ENCODE measurements at places on chromosomes 5 and 9. TPM values are rescaled to one million over a fixed set of nuclear protein-coding genes. Genes with fewer than 3 reads are reported as not detected.
A peak's percentile ranks its signal among the peaks of the same experiment; 100 is the strongest.

The SAXO1 gene
- 0.11 TPM for total RNA-seq

The SPATA31A5 gene
- total RNA-seq: not detected

The SPAAR gene
- not detected for total RNA-seq

The IFNA13 gene
- not detected for total RNA-seq

The NDUFA8 gene
- total RNA-seq: 50.4 TPM

The C7 gene
- not detected for total RNA-seq

The SOX30 gene
- 0.44 TPM for total RNA-seq

- peaks cover 12% of the 10 kb centered on the region for H3K36me3 ChIP-seq
- H3K27me3 ChIP-seq: no peaks in the 10 kb centered on the region
These were observed 206.2 kb downstream of the NR3C1 start for GRCh38 chr5:143197260-143197656.

GRCh38 chr5:159605585-159605984 lies 275.3 kb upstream of the IL12B start:
- no peak overlapping the region for H3K27ac ChIP-seq
- H3K4me3 ChIP-seq: no peak overlapping the region
- DNase-seq: no peak
- peaks cover 19% of the 10 kb centered on the region for H3K4me1 ChIP-seq
- H3K27me3 ChIP-seq: no peaks in the 10 kb centered on the region
- H3K36me3 ChIP-seq: no peaks in the 10 kb centered on the region

GRCh38 chr5:138641547-138642298 lies 66.5 kb upstream of the HSPA9 start:
- H3K36me3 ChIP-seq: no peaks in the 10 kb centered on the region
- peaks cover 2% of the 10 kb centered on the region for H3K4me1 ChIP-seq
- no peak overlapping the region for H3K27ac ChIP-seq
- peaks cover 63% of the 10 kb centered on the region for H3K27me3 ChIP-seq
- H3K4me3 ChIP-seq: no peak overlapping the region
- DNase-seq: peak; percentile 92

- no peak overlapping the region for H3K27ac ChIP-seq
- H3K4me3 ChIP-seq: no peak overlapping the region
- H3K4me1 ChIP-seq: peaks cover 5% of the 10 kb centered on the region
- no peaks in the 10 kb centered on the region for H3K27me3 ChIP-seq
These were observed 22.4 kb downstream of the LYRM7 start for GRCh38 chr5:131193106-131193505.

DNA sequence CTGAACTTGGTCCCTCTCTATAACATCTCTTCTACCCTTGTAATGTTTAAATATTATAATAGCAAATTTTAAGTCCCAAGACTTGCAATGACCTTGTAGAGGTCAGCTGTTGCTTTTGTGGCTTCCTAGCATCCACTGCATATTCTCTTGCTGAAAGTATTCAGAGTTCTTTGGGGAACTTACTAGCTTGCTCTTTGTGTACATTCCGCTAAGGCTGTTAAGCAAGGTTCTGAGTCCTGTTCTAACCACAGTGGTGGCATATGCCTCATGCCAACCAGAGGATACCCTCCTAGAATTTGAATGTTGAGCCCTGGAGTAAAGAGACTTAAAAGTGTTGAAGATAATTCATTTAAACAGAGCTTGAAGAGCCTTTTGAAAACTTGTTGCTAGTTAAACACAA lies 570.9 kb downstream of the TLE1 start:
- no peak overlapping the region for H3K4me3 ChIP-seq
- H3K27me3 ChIP-seq: peaks cover 8% of the 10 kb centered on the region
- H3K4me1 ChIP-seq: peaks cover 5% of the 10 kb centered on the region
- H3K27ac ChIP-seq: no peak overlapping the region

- H3K36me3 ChIP-seq: no peaks in the 10 kb centered on the region
- no peak overlapping the region for H3K27ac ChIP-seq
- no peaks in the 10 kb centered on the region for H3K4me1 ChIP-seq
- H3K27me3 ChIP-seq: no peaks in the 10 kb centered on the region
- DNase-seq: no peak
These were observed 95.3 kb upstream of the SLC27A6 start for GRCh38 chr5:128869970-128870369.

- no peaks in the 10 kb centered on the region for H3K27me3 ChIP-seq
- no peaks in the 10 kb centered on the region for H3K36me3 ChIP-seq
- no peak for DNase-seq
- H3K4me1 ChIP-seq: no peaks in the 10 kb centered on the region
These were observed 22.5 kb upstream of the SCGB3A1 start for GRCh38 chr5:180613814-180614188.

DNA sequence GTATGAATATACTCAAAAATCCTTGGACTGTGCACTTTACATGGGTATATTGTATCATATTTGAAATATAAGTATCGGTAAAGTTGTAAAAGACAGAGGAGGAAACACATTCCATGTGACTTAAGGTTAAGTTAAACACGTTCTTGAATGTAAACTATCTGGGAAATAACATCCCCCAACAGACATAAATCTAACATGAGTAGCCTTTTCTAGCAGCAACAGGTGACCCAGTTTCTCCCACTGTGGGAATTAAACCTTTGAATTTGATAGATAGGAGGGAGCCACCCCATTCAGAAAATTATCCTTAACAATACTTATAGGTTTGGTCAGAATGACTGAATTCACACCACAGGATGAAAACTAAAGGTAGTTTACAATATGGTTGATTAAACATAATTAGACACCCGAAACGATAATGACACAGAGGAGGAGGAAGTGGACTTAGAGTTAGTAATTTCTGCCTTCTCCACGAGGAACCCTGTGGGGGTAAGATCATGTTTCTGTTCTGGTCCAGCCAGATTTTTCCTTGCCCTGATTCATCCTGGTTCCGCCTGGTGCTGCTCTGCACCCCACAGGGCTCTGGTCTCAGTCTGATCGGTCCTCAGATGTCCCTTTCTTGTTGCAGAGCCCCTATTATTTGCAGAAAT lies 84.6 kb upstream of the DNAH5 start:
- no peak overlapping the region for H3K4me3 ChIP-seq
- no peak overlapping the region for H3K27ac ChIP-seq
- no peaks in the 10 kb centered on the region for H3K36me3 ChIP-seq
- H3K27me3 ChIP-seq: peaks cover 10% of the 10 kb centered on the region

DNA sequence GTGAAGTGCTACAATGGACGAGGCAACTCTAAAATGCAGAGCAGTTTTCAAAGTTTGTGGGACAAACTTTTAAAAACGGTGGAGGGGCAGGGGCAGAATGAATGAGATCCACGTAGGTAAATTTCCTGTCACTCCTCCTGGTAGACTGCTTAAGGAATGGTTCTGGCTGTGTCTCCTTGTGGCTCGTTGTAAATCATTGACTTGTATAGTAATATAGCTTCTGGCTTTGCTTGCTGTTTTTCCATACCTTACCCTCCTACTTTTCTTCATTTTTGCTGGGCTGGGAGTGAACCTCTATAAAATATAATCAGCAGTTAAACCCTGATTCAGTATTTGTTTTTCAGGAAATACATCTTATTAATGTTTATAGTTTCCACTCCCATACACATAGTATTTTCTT lies 235.7 kb downstream of the TUSC1 start:
- no peak for DNase-seq

DNA sequence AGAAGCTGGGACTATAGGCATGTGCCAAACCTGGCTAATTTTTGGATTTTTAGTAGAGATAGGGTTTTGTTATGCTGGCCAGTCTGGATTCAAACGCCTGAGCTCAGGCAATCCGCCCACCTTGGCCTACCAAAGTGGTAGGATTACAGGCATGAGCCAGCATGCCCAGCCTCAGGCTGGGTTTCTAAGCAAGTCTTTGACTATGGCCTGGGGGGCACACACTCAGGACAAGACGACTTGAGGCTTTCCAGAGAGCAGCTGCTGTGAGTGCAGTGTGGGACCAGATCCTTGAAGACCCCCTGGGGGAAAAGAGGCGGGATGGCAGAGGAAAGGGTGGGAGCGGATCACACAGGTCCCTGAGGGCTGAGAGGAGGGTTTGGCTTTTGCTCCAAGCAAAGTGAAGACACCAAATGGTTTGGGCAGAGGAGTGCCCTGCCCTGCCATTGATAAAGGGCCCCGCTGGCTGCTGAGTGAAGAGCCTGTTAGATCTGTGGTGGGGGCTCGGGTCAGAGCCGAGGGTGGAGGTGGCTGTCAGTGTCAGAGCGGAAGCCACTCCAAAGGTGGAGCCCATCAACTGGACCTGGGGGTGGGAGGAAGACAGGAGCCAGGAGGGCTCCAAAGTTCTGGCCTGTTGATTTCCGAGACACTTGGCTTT lies 46.8 kb upstream of the FUBP3 start:
- H3K36me3 ChIP-seq: no peaks in the 10 kb centered on the region
- H3K4me1 ChIP-seq: peaks cover 6% of the 10 kb centered on the region
- DNase-seq: no peak
- H3K27ac ChIP-seq: no peak overlapping the region

GRCh38 chr9:75139201-75139600 lies 50.9 kb downstream of the OSTF1 start:
- no peaks in the 10 kb centered on the region for H3K27me3 ChIP-seq
- peaks cover 47% of the 10 kb centered on the region for H3K4me1 ChIP-seq
- peaks cover 72% of the 10 kb centered on the region for H3K36me3 ChIP-seq
- DNase-seq: no peak
- no peak overlapping the region for H3K27ac ChIP-seq
- no peak overlapping the region for H3K4me3 ChIP-seq

GRCh38 chr5:77876316-77876715 lies 100.2 kb upstream of the TBCA start:
- H3K27me3 ChIP-seq: no peaks in the 10 kb centered on the region
- H3K36me3 ChIP-seq: no peaks in the 10 kb centered on the region
- peaks cover 12% of the 10 kb centered on the region for H3K4me1 ChIP-seq
- no peak overlapping the region for H3K27ac ChIP-seq
- no peak overlapping the region for H3K4me3 ChIP-seq

DNA sequence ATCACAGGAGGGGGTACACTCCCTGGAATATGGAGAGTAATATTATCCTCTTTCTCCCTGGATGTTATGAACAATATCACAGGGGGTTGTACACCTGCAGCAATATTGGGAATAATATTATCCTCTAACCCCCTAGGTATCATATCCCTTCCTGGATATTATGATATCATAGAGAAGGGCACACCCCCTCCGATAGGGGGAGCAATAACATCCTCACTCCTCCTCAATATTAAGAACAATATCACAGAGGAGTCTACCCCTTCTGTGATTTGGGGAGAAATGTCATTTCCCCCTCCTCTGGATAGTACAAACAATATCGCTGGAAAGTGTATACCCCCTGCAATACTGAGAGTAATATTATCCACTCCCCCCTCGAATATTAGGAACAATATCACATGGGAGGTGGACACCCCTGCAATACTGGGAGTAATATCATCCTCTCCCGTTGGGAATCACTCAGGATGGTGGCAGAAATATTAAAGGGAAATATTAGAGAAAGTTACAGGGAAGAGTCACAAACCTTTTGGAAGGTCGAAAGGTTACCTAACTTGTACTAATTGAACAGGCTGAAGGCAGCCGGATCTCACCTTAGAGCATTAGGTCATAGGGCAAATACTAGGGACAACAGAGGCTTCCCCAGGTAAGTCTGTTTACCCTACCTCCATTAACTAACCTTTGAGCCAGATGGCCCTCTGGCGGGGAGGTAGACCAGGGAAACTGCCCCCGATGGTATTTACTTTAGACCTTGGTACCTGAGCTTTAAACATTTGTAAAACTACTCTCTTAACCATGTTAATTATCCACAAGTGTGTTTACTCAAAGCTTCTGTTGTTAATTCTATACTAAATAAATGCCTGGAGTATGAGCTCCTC lies 57.5 kb upstream of the FREM1 start:
- no peak overlapping the region for H3K27ac ChIP-seq
- no peaks in the 10 kb centered on the region for H3K27me3 ChIP-seq
- H3K36me3 ChIP-seq: no peaks in the 10 kb centered on the region

GRCh38 chr5:94751460-94751859 lies 133.0 kb downstream of the SLF1 start:
- no peaks in the 10 kb centered on the region for H3K36me3 ChIP-seq
- H3K4me3 ChIP-seq: no peak overlapping the region
- H3K27ac ChIP-seq: no peak overlapping the region
- DNase-seq: no peak
- no peaks in the 10 kb centered on the region for H3K27me3 ChIP-seq

- no peaks in the 10 kb centered on the region for H3K27me3 ChIP-seq
- no peak for DNase-seq
- H3K27ac ChIP-seq: no peak overlapping the region
- H3K4me3 ChIP-seq: no peak overlapping the region
- no peaks in the 10 kb centered on the region for H3K36me3 ChIP-seq
These were observed 781.2 kb downstream of the TLE4 start for GRCh38 chr9:80352967-80353366.

- H3K36me3 ChIP-seq: peaks cover 14% of the 10 kb centered on the region
- no peak overlapping the region for H3K27ac ChIP-seq
- H3K27me3 ChIP-seq: no peaks in the 10 kb centered on the region
- H3K4me1 ChIP-seq: no peaks in the 10 kb centered on the region
These were observed 9.4 kb downstream of the BBLN start for GRCh38 chr9:128169492-128169891.

GRCh38 chr9:69171049-69171448 lies 3.0 kb upstream of the TJP2 start:
- no peaks in the 10 kb centered on the region for H3K36me3 ChIP-seq
- H3K27me3 ChIP-seq: peaks cover 31% of the 10 kb centered on the region
- DNase-seq: no peak
- peaks cover 44% of the 10 kb centered on the region for H3K4me1 ChIP-seq
- no peak overlapping the region for H3K27ac ChIP-seq

DNA sequence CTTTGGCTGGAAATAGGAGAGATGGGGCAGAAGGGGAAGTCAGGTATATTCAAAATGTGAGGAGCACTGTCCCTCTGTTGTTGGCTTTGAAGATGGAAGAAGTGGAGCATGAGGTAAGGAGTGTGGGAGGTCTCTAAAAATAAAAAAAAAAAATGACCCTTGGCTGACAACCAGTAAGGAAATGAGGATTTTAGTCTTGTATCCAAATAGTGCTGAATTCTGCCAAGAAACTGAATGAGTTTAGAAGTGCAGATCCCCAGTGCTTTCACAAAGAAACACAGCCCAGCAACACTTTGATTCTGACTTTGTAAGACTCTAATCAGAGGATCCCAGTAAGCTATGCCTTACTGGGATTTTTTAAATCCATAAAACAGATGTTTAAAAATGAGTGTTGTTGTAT lies 367.9 kb downstream of the CYLC2 start:
- H3K36me3 ChIP-seq: no peaks in the 10 kb centered on the region
- no peaks in the 10 kb centered on the region for H3K4me1 ChIP-seq
- no peak overlapping the region for H3K4me3 ChIP-seq
- H3K27me3 ChIP-seq: no peaks in the 10 kb centered on the region
- no peak for DNase-seq
- H3K27ac ChIP-seq: no peak overlapping the region

DNA sequence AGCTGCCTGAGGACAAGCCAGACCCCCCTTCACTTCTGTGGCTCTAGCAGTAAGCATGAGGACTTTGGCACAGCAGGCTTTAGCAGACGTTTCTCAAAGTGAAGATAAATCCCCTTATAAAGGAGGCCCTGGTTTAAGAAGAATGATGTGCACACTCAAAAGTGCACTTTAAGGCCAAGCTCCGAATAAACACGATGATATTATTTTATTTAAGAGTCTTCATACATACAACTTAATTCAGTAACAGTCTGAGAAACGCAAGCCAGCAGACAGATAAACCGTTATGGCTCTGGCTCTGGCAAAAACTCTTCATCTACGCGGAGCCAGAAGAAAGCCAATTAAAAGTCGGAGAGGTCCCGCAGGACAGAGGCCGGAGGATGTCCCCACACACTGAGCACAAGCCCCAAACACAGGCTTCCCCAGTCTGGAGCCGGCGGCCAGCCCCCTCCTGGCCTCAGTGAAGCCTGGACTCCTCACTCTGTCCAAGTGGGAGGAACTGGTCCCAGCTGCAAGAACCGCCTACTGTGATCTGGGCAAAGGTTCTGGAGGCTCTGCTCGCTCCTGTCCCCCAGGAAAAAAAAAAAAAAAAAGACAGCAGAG lies 44.6 kb downstream of the ADAMTS2 start:
- no peak overlapping the region for H3K4me3 ChIP-seq
- no peaks in the 10 kb centered on the region for H3K4me1 ChIP-seq
- H3K27me3 ChIP-seq: no peaks in the 10 kb centered on the region
- H3K36me3 ChIP-seq: no peaks in the 10 kb centered on the region
- no peak overlapping the region for H3K27ac ChIP-seq
- DNase-seq: no peak

Data from activated CD4-positive, alpha-beta T cell treated with anti-CD3 and anti-CD28 coated beads for 36 hours (primary cell).